ENCODE measurements at places on chromosomes 6 and 20.

DNA sequence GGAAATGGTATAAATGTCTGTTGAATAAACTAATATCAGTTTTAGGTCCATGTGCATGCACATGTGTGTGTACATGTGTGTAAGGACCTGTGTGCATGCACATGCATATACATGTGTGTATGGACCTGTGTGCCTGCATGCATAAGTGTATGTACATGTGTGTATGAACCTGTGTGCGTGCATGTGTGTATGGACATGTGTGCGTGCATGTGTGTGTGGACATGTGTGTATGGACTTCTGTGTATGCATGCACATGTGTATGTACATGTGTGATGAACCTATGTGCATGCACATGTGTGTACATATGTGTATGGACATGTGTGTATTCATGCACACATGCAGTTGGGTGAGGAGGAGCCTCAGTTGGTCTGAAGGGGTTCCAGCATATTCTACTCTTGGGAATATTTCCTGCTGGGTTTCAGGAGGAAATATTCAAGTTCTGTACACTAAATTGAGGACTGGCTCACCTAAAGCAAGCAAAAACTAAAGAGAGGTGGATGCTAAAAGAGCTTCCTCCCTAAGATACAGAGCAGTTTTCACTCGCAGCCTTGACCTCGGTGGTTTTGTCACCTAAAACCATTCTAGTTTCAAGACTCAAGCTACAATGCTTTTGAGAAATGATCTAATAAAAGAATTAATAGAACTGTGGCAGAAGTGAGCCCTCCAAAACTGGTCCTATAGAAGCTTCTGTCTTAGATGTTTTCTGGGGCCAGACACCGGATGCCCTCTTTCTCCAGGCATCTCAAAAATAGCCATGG, 742.8 kb downstream of the MAFB start:
- DNase-seq, result no peak

DNA sequence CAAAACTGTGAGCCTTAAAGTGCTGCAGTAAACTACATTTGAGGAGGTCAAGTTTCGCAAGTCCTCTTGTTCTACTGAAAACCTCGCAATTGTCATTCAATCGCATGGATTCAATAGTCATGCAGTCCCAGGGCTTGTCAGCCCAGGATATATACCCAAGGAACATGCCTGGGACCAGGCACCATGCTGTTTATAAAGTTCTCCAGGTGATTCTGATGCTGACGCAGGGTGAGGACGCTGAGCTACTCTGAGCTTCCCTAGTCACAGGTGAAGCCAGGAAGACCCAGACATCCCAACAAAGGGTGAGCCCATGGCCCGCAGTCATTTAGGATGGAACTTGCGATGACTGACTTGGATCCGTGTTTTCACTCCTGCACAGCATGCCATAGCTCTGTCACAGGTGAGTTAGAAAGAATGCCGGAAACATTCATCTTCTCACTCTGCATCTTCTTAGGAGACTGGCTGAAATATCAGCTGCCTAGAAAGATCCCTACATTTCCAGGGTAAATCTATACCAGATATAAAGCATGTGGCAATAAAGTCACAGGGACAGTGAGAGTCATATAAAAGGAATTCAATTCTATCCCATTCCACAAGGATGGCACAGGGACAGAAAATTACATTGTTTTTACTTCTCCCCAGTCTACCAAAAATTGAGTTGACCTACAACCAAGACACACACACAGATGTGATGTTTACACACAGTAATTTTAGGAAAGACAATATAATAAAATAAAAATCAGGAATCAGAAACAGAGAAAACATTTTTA, 27.0 kb upstream of the SSTR4 start:
- no peak for DNase-seq

GRCh38 chr20:44142413-44142812, 44.6 kb downstream of the JPH2 start:
- peak; percentile 13 for DNase-seq

DNA sequence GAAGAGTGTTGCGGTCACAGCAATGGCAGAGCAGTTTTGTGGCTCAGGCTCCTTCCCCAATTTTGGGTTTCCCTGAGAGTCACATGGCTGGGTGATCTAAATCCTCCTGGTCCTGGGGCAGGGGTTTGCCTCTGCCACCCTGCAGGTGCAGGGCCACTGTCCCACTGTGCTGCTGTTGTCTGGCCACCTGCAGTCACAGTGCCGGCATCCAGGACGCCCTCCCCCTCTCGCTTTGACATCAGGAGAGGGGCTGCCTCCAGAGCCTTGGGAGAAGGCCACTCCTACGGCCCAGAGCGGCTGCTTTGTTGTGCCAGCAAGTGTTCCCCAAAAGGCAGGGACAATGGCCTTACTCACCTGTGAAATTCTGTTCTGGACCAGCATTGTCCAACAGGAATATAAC, 449.0 kb downstream of the QKI start:
- DNase-seq, result no peak

DNA sequence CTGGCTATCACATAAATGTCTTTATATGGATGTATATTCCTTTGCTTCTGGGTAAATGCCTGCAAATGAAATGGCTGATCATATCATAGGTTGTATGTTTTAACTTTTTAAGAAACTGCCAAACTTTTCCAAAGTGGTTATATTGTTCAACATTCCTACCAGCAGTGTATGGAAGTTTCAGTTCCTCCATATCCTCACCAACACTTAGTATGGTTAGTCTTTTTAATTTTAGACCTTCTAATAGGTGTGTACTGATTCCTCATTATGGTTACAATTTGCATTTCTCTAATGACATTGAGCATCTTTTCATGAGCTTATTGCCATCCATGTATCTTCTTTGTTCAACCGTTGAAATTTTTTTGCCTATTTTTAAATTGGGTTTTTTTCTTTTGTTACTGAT, 155.4 kb downstream of the ZFAND3 start:
- no peak for DNase-seq

- DNase-seq, result no peak
These were observed 323.3 kb downstream of the BMP2 start for GRCh38 chr20:7090811-7091210.

DNA sequence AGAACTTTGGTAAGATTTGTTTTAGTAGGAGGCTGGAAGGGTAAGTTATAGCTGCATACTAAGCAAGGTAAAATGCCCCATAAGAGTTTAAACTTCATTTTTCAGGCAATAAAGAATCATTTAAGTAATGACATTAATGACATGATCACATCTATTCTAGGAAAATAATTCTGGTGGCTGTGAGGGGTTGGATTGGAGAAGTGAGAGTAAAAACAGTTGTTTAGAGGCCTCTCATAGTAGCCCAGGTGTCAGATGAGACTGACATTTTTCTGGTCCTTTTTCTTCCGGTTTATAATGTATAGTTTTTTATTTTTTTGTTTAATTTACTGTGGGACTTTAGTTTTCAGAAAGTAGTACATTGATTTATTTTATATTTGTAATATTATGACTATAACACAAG, 40.8 kb downstream of the ITCH start:
- no peak for DNase-seq

DNA sequence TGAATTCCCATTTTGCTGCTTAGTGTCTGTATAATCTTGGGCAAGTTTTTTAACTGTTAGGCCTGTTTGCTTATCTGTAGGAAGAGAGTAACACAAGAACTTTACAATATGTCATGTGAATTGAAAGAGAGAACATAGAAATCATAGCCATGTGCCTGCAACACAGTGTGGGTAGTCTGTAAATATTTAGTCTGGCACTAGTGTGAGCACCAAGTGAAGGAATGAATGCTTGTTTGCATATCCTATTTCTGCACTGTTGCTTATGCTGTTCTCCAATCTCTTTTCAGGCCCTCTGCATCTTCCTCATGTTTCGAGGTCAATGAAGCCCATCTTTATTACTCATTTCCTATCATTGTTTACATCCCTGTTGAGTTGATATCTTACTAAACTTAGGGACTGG, 49.2 kb downstream of the CBFA2T2 start:
- DNase-seq, result no peak

GRCh38 chr6:113578691-113579090, 278.5 kb upstream of the MARCKS start:
- no peak for DNase-seq

DNA sequence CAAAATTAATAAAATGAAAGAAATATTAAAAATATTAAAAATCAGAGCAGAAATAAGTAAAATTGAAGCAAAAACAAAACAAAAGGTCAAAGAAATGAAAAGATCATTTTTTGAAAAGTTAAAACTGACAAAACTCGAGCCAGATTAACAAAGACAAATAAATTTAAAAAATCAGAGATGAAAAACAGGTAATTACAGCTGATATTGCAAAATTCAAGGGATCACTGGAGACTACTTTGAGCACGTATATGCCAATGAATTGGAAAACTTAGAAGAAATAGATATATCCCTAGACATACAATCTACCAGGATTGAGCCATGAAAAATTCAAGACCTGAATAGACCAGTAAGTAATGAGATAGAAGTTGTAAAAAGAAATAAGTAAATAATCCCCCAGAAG, 446.2 kb upstream of the EYS start:
- DNase-seq, result no peak

DNA sequence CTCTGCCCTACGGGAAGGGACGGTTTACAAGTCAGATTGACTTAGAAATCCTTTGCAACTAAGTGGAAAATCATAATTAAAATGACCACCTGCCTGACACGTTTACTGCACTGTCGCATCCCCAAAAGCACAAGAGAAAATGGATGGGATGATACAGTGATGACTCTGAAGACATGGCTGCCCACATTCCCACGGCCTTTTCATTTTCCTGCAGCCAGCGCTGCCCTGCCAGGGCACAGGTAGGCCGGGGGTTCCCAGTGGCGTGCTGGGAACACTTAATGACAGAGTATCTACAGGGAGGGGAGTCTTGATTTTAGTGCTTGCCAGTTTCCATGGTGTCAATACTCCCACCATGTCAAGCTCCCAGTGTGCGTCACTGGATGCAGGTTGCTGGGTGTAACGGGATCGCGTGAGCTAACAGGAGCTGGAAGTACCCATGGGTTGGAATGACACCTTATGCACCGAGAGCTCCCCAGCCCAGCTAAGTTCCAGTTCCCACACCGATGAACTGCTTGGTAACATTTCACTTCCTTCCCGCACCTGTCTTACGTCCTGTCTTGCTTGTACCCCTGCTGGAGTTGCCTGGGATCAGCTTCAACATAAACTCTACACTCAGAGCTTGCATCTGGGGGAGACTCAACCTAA, 129.0 kb downstream of the ANKRD60 start:
- no peak for DNase-seq

- DNase-seq, result peak; percentile 9
These were observed 36.5 kb upstream of the MPC1 start for GRCh38 chr6:166419286-166419685.

GRCh38 chr20:32971703-32972161, 32.5 kb downstream of the SUN5 start:
- no peak for DNase-seq

DNA sequence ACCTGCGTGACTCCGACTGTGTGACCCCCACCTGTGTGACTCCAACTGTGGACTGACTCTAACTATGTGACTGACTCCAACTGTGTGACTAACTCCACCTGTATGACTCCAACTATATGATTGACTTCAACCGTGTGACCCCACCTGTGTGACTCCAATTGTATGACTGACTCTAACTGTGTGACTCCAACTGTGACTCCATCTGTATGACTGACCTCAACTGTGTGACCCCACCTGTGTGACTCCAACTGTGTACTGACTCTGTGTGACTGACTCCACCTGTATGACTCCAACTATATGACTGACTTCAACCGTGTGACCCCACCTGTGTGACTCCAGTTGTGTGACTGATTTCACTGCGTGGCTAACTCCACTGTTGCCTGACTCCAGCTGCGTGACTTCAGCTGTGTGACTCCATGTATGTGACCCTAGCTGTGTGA, 38.6 kb downstream of the SYNJ2 start:
- no peak for DNase-seq

DNA sequence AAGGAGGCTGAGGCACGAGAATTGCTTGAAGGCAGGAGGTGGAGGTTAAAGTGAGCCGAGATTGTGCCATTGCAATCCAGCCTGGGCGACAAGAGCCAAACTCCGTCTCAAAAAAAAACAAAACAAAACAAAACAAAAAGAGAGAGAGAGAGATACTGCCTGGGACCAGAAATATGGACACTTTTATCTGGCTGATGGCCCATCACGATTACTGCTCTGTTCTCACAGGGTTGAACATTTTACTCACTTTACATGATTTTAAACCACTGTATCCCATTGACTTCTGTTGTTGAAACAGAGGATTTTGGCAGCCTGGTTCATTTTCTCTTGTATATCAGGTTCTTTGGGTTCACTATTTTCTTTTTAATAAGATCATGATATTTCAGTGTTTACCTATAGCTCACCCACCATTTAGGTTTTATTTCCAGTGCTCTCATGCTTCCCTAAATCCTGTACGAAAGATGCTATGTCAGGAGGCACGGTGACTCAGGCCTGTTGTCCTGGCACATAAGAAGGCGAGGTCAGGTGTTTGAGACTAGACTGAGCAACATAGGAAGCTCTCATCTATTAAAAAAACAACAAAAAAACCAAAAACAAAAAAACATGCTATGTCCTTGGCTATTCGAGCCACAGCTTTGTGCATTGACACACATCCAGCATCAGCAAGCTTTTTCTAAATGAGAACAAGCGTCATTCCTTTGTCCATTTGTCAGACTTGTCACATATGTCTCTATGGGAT, 34.5 kb upstream of the RREB1 start:
- no peak for DNase-seq

- no peak for DNase-seq
These were observed 391.4 kb downstream of the COL12A1 start for GRCh38 chr6:74814440-74814839.

GRCh38 chr6:167762259-167762962, 64.3 kb upstream of the AFDN start:
- DNase-seq, result no peak

- DNase-seq, result no peak
These were observed 40.0 kb upstream of the ADGRF5 start for GRCh38 chr6:46961711-46962110.

GRCh38 chr20:57433657-57434389, 42.6 kb downstream of the RBM38 start:
- DNase-seq, result no peak

- DNase-seq, result no peak
These were observed 444.9 kb upstream of the RNF217 start for GRCh38 chr6:124517339-124517738.

GRCh38 chr6:53529324-53530036, 15.4 kb downstream of the GCLC start:
- no peak for DNase-seq

GRCh38 chr20:22567944-22568871, 16.2 kb downstream of the FOXA2 start:
- no peak for DNase-seq

DNA sequence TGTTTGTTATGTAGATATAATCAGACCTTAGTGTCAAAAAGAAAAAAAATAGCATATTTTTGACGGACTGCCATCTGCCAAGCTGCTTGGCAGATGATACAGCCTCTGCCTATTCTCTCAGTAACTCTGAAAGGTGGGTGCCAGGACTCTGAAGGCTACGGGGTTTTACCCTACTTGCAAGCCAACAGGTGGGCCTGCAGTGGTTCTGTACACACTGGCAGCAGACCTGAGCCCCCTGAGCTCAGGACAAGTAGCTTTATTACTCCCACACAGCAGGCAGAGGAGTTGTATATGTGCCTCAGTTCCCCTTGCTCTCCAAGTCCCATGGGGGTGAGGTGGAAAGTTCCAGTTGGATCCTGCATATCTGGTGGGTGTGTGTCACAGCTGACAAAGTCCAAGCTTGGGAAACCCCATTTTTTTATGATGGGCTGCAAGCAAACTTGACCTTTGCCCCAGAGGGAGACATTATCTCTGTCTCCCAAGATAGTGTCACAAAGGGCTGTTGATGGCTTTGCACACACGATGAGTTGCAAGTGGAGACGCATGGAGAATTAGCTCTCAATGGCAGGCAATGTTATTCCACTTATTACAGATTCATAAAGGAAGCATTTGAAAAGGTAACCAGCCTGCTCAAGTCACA, 20.5 kb upstream of the AFDN start:
- no peak for DNase-seq

Data from non-pigmented ciliary epithelial cell (primary cell).